ENCODE measurements at places on chromosomes 4 and X. TPM values are rescaled to one million over a fixed set of nuclear protein-coding genes. Genes with fewer than 3 reads are reported as not detected.

DNA sequence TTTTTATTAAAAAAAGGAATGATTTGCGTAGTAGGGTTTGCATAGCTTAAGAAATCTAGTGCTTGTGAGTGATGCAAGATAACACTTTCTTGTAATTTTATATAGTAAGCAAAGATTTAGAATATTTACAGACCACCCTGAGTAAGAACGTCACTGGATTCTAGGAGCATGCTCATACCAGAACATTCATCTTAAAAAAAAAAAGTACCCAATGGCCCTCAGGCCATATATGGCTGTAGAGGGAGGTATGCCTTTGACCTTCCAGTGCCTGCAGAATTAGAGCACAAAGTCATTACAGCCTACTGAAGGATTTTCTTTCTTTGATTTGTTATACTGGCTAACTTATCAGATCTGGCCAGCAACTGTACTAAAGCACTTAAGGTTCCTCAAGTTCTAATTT lies 236.3 kb upstream of the GYPA start:
- peak; percentile 18 for DNase-seq

- no peak for DNase-seq
These were observed 27.8 kb downstream of the RP2 start for GRCh38 chrX:46864606-46865005.

DNA sequence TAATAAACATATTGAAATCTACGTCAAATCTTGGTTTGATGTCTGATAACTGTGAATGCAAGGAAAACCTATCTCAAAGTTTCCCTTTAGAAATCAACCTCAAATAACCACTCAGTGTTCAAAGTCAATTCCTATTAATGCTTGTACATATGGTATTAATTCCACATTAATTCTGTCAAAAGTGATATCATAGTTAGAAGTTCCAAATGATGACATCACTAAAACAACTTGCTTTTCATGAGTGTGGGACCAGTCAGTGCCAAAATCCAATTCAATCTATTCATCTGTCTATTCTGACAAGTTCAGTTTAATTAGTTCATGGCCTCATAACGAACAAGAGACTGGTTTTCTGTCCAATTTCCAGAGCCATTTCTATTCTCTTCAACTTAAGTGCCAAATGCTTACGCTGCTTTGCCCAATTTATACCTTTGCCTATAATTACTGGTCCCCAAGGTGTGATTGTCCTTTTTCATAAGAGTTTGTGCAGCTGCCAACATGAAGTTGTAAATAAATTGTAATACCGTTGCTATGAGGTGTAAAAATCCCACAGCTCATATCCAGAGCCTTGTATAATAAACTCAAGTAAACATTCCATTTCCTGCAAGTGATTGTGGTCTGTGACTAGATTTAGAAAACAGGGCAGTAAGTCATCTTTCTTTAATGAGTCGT lies 476.2 kb downstream of the RAB28 start:
- DNase-seq: no peak

DNA sequence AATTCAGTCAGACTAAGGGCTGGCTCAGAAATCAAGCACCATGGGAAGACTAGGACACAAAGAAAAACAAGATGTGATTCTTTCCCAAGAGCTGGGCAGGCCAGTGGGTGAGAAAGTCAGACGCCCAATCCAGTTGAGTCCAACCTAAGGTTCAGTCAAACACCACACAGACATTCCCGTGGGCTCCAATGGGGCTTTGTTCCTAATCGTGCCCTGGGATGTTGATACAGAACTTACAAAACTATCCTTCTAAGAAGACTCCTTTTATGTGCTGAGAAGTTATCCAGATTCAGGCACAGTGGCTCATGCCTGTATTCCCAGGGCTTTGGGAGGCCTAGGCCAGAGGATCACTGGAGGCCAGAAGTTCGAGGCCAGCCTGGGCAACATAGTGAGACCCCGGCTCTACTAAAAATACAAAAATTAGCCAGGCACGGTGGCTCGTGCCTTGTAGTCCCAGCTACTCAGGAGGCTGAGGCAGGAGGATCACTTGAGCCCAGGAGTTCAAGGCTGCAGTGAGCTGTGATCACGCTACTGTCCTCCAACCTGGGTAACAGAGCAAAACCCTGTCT lies 3.7 kb downstream of the BLOC1S4 start:
- no peak for DNase-seq

- no peak for DNase-seq
These were observed 106.0 kb downstream of the TMEM144 start for GRCh38 chr4:158316264-158316663.

- no peak for DNase-seq
These were observed 30.9 kb downstream of the NIPAL1 start for GRCh38 chr4:48047421-48047844.

- DNase-seq: no peak
These were observed 5.1 kb upstream of the SPON2 start for GRCh38 chr4:1177274-1178141.

DNA sequence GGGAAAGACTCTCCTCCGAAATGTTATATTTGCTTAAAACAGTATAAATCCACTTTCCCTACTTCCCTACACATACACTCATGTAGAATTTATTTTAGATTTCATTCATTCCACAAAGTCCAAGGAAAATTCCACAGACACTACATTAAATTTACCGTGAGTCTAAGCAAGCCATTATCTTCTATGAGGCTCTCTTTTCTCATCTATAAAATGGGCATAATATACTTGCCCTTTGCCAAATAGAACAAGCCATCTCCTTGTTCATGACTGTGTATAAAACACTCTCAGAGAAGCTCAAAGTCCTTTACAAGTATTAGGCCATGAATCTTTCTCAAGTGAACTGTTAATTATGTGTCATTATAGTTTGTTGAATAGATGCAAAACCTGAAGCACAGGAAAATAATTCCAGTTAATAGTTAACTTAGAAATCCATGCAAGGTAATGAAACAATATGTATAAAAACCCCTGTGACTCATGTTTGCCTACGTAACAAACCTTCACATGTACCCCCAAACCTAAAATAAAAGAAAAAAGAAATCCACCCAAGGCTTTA lies 10.7 kb downstream of the TEC start:
- DNase-seq: no peak

- DNase-seq: peak; percentile 72
These were observed 357.5 kb downstream of the RAPGEF2 start for GRCh38 chr4:159460371-159460770.

DNA sequence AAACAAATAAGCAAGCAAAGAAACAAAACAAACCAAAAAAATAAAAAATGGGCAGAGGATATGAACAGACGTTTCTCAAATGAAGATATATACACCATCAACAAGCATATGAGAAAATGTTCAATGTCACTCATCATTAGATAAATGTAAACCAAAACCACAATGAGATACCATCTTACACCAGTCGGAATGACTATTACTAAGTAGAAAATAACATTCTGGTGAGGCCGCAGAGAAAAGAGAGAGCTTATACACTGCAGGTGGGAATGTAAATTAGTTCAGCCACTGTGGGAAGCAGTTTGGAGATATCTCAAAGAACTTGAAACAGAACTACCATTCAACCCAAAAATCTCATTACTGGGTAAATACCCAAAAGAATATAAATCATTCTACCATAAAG lies 321.0 kb upstream of the SLIT2 start:
- no peak for DNase-seq

DNA sequence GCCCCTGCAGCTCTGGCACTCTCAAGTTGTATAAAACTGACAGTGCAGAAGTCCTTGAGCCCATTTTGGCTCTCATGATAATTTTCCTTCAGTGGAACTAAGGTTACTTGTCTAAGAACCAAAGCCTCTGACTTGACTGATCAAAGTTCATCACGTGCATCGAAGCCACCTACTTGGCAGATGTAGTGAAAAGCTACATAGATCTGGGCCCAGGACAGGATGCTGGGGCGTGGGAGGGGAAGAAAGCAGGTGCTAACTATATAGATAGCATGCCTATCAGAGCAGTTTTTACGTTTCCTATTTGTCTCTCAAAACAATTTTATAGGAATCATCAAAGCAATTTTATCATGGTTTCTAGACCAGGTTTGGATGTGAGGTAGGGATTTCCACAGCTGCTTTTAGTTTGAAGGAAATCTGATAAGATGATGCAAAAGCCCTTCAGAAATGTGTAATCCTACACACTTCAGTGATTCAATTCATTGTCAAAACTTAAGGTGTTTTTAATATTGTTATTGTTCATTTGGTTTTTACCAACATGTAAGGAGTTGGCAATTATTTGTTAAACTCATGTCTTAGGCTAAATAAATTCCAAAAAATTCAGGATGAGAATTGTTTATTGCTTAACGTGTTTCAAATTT lies 1.2 kb upstream of the CD40LG start:
- DNase-seq: no peak

DNA sequence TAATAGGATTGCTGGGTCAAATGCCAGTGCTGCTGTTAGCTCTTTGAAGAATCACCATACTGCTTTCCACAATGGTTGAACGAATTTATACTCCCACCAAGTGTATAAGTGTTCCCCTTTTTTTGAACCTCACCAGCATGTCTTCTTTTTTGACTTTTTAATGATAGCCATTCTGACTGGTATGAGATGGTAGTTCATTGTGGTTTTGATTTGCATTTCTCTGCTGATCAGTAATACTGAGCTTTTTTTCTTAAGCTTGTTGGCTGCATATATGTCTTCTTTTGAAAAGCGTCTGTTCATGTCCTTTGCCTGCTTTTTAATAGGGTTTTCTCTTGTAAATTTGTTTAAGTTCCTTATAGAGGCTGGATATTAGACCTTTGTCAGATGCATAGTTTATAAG lies 14.8 kb downstream of the USP38 start:
- DNase-seq: no peak

- no peak for DNase-seq
These were observed 138.9 kb upstream of the IL1RAPL2 start for GRCh38 chrX:104427073-104427472.

DNA sequence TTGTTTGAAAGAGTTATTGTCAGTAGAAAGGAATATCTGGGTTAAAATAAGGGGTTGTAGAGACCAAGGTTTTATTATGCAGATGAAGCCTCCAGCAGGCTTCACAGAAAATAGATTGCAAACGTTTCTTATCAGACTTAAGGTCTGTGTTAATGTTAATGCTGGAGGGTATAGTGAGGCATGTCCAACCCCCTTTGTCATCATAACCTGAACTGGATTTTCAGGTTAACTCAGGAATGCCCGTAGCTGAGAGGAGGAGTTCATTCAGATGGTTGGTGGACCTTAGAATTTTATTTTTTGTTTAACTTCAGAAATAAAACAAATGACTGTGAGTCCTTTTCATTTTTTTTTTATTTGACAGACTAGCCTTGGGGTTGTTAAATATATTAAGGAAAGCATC lies 354.1 kb downstream of the GPM6A start:
- DNase-seq: no peak

Gene MGARP
- polyA plus RNA-seq: 0.87 TPM

Gene LYAR
- 17.0 TPM for polyA plus RNA-seq

DNA sequence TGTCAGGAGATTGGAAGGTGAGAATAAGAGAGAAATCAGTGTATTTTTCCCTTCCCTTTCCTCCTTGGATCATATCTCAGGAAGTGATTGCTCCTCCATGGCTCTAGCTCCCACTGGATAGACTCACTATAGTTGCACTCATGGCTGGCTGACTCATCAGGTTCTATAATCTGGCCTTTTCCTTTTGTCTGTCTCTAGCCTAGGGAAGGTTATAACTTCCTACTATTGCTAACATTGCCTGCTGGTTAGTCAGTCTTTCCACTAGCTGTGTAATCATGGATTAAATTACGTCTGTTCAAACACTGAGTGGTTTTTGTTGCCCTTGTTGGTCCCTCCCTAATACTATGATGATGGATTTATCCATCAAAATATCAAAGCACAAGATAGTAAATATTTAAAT lies 195.5 kb upstream of the VEGFC start:
- DNase-seq: no peak

DNA sequence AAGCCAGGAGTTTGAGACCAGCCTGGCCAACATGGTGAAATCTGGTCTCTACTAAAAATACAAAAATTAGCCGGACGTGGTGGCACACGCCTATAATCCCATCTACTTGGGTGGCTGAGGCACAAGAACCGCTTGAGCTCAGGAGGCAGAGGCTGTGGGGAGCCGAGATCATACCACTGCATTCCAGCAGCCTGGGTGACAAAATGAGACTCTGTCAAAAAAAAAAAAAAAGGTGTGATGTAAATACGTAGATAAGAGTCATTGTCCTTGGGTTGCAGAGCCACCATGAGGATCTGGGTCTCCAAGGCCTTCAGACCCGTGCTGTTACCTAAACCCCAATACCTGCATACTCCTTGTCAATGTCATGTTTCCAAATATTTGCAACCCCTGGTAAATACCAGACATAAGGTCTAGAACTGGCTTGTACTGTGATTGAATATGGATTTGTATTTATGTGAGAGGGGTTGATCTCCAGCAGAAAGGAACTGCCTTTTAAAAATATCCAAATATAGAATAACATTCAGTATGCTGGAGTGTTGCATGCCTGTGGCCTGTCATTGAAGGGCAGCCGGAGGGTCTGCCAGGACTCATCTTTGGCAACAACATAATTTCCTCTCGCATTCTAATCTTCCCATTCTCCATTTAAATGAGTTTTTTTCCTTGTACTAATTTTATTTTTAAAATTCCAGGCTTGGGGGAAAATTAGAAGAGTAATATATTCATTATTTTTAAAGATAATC lies 40.4 kb downstream of the ATXN3L start:
- peak; percentile 20 for DNase-seq

DNA sequence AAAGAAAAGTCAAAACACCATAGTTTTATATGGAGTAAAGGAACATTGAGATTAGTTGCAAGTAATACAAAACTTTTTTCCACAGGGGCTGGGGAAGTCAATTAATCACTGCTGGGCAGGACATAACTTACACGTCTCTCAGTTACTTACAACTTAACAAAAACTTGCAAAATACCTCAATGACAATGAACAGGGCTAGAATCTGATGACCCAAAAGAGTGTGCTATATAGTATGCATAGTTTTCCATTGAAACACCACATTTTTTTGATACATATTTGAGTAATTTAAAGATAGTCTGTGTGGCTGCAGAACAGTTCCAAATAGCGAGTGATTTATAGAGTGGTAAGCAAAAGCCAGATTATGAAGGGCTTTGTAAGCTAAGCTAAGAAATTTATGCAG lies 172.3 kb upstream of the TRPC5 start:
- DNase-seq: no peak

Gene LPAR4
- polyA plus RNA-seq: 0.30 TPM

DNA sequence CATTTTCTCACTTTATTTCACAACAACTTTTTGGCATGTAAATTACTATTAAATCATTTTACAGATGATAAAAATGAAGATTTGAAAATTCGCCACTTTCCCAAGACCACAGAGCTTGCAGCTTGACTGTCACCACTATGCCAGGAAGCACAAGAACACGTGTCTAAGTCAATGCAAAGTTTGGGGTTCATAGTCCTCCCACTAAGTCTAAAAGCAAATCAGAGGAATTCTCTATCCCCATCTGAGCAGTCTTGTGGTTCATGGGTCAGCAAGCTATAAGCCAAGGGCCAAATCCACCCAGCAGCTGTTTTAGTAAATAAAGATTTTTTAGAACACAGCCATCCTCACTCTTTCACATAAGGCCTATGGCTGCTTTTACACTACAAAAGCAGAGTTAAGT lies 833.3 kb upstream of the INTU start:
- DNase-seq: peak; percentile 85

DNA sequence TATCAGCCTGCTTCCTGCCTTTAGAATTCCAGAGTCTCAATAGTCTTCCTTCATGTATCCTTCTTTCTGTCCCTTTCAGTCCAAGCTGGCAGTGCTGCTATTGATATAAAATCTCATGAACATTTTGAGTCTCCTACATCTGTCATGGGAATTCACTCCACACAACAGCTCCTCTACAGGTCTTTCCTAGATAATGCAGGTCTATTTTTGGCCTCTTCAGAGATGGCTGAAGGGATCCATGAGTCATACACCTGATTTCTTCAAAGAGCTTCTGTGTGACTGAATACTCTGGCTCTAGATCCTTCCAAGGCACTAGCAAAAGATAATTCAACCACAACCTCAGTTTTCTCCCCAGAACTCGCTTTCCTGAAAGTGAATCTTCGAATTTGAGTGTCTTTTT lies 115.4 kb downstream of the STPG2 start:
- DNase-seq: no peak

All from lung (tissue), 17 donors.